Stimulated activated CD8-positive, alpha-beta memory T cell treated with anti-CD3 and anti-CD28 coated beads, Interleukin-4, amount 100 ng/mL, for 1 hour (primary cell): ENCODE measurements at places on chromosomes 4 and X.

DNA sequence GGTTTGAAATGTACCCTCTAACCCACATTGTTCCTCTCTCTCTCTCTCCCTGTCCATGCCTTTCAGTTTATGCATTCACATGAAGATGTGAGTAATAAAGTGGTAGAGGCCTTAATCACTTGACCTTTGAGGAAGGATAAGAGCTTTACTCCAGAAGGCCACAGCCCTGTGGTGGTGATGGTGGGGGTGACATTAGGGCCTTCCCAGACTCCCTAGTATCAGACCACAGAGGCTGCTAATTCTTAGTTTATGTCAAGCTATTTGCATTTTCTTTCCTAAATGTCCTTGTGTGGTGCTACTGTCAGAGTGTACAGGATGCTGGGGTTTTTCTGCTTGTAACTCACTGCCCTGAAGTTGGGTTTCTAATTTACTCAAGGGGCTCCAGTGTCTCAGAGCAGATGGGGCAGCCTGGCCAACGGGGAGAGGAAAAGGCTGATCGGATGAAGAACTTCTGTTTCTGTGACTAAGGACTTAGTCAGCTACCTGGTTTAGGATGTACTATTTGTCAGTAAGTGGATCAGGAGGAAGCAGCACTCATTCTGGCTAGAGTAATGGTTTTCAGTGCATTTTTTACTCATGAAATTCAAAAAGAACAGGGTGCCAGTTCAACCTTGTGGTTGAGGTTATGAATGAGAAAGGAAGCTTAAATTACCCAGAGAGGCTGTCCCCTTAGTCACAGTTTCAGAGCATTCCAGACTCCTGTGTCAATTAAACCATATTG is 509.6 kb upstream of the DIPK2B start:
- no peak for DNase-seq

DNA sequence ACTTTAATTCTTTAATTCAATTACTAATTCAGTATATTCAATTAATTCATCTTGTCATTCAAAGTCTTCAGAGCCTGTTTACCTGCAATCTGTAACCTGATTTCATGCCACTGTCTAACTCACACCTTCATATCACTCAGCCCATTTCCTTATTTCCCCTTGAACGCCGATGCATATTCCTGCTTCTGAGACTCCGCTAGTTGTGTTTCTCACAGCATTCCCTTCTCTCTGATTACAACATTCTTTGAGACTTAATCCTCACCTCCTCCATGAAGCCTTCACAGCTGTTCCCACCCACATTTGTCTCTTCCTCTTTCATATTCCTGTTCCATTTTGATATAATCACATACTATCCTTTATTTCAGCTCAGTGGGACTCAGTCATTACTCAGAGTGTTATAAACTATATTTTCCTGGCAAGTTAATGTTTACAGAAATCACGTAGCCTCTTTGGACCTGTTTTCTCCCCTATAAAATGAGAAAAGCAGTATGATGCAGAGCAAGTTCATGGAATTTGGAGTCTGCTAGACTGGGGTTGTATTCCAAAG is 69.0 kb downstream of the MAP9 start:
- no peak for DNase-seq

DNA sequence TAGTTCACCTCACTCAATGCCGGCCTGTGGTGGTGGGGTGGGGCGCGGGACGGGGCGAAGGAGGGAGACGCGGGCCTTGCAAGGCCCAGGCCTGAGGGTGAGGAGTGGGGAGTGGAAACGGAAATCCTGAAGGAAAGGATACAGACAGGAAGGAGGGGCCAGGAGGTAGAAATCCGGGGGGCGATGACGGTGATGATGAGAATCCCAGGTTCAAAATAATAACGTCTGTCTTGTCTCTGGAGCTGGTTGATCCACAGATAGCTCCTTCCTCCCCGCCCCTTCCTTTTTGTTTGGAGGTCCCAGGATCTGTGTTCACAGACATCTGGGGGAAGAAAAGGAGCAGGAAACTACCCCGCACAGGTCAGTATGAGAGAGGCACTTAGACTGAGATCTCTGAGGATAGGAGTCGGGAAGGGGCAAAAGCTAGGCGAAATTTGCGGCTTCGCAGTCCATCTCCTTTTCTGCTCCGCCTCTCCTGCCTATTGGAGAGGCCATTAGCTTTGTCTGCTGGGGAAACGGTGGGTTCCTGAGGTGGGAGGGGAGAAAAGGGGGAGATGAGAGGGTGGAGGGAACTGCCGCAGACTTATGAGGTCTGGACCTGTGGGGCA is 746 bp downstream of the TCEAL7 start:
- no peak for DNase-seq

DNA sequence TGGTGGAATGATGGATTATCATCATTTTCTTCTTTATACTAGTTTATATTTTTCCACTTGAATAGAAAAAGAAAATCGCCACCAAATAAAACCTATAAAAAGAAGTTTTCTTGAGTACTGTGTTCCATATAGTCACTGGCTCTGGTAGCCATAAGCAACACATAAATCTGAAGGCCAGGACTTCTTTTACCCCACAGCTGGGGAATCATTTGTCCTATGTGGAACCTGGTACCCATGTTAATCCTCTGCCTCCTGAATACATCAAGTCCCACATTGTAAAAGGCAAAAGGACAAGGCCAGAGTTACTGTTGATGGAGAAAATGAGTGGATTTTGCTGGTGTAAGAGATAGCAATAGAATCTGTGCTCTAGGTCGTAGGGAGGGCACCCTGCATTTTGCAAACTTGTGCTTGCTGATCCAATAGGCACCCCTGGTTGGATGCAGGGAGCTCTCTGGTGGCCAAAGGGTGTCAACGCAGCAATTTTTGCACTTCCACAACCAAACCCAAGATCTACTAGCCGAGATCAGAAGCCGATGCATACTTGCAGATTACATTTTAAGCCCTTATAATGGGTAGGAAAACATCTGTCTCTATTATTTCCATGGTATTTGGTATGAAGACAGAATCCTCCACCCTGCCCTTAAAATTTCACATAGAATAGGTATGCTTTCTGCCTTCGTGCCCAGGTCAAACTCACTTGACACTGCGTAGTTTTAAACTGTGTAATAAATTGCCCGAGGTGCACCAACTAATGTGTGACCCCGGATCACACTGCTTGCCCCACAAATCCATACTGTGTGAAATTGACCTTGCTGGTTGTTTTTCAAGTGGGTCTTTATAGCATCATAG is 146.2 kb upstream of the SCML1 start:
- DNase-seq: no peak

DNA sequence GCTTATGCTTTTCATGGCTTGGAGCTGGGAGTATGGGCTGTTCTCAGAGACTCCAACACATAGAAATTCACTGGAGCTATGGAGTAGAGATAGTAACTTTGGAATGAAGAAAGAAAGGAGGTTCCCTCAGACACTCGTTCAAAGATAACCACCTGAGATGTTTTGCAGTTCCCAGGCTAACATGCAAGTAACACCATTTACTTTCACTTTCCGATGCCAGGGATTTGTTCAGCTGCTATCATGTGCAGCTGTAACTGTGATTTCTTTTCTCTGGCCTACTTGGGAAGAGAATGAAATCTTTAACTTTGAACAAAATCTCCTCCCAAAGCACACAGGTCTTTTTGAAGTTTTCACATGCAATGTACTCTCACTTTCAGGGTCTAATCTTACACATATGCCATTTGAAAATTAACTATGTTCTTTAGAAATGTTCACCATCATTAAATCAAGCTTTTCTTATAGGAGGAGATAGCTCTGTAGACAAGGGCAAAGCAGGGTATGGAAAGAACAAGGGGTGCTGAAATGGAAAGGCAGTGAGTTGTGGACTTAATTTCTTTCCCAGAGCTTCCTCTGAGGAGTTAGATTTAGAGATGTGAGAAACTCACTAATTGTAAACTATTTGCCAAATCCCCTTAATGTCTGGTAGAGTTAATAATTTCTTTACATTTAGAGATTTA is 514.3 kb downstream of the PDHA2 start:
- DNase-seq: no peak
